ENCODE measurements at places on chromosomes 11 and 22.

DNA sequence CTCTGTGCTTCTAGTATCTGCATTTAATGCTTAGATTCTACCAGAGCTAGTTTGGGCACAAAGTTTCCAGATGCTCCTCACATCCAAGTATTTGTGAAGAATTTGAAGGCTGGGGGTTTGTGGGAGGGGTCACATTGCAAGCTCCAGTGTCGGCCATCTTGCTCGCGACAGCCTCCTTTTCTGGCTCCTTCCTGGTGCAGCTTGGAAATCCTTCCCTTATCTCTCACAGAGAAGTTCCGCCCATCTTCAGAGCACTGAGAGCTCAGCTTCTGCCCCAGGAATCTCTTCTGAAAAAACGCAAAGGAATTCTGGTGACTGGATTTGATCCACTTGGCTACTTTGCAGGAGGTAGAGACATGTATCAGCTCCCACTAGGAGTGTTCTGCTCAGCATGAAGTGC is 497.5 kb downstream of the TBC1D22A start:
- DNase-seq = no peak

DNA sequence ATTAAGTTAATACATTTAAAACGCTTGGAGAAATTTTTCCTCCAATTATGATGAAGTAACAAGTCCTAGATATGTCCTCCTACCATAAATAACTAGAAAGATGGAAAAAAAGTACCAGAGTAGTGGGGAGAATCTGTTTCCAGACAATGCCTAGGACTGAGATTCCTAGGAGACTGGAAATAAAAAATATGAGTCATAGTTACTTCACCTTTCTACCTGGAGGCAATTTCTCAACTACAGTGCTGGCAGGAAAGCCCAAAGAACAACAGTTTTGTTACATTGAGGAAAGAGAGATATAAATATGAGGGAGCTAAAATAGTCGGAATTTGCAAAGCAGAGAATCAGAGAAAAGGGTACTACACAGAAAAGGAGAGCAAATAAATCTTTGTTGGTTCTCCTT is 202.1 kb upstream of the ARHGAP42 start:
- DNase-seq = no peak

GRCh38 chr22:16975155-16975885 is 32.7 kb downstream of the GAB4 start:
- DNase-seq = no peak

DNA sequence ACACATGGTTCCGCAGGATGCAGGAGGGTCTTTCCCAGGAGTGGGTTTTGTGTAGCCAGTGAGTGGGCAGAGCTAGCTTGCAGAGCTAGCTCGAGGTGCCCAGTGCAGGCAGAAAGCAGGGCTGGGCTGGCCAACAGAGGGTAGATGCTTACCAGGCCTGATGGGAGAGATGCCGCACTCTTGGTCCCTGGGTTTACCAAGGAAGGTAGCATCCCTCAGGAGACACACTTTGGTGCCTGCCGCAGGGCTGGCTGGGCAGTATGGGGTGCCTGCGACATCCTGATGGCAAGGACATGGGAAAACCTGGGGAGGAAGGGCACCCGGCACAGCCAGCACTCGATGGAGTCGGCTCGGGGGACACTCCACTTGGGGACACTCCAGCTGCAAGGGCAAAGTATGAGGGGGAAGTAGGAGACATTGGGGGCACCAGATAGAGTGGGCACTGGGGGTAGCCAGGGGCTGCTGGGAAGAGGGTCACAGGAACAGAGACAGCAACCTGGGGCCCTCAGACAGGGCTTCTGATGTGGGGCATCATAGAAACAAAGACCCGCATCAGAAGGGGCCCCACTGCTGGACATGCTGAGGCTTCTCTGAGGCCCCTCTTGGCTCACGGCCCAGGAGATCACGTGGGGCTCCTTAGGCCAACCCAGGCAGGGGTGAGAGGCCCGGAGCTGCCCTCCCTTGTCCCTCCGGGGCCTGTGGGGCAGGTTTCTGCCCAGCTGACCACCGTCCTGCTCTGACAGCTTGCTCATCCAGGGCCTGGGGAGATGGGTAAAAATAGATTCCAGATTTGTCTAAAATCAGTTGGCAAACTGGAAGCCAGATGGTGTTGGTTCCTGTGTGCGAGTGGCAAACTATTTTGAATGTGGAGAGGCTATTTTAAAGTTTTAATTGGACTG is 89.8 kb downstream of the MORC2 start:
- DNase-seq = no peak

- DNase-seq = no peak
These were observed 2.0 kb downstream of the OR52W1 start for GRCh38 chr11:6200975-6201374.

DNA sequence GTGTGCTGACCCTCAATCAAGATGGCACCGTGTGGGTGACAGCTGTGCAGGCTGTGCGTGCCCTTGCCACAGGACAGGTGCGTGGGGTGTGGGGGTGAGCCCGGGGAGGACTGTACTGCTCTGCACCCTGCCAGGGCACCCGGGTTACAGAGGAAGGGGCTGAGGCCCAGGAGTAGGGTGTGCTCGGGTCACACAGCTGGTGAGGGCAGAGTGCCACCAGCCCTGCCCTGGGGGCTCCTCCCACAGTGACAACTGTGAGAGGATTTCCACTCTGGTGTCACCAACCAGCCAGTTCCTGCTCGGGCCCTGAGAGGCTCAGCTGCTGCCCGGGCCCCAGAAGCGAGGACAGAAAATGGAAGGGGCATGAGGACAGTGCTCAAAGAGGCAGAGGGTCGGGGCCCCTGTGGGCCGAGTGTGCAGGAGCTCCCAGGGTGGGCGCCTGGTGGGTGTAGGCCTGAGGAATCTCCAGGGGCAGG is 20.5 kb downstream of the TRMU start:
- no peak for DNase-seq

GRCh38 chr11:92859156-92859690 is 110.2 kb upstream of the MTNR1B start:
- DNase-seq = no peak

GRCh38 chr22:17302616-17303015 is 66.6 kb upstream of the CECR2 start:
- no peak for DNase-seq

DNA sequence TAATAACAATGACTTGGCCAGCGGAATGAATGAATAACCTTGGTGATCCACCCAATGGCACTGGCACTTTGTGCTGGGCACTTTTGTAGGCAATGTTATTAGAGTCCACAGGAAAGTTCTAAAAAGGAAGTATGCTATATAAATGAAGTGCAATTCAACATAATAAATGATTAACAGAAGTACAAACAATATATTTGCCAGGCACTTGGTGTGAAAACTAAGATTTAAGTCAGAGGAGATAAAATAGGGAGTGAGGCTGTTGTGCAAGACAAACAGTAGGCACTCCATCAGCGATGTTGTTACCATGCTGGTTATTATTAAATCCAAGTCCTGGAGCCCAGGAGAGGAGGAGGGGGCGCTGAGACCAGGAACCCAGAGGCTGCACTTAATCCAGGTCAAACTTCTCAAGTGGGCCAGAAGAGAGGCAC is 173.8 kb downstream of the LARGE1 start:
- no peak for DNase-seq

DNA sequence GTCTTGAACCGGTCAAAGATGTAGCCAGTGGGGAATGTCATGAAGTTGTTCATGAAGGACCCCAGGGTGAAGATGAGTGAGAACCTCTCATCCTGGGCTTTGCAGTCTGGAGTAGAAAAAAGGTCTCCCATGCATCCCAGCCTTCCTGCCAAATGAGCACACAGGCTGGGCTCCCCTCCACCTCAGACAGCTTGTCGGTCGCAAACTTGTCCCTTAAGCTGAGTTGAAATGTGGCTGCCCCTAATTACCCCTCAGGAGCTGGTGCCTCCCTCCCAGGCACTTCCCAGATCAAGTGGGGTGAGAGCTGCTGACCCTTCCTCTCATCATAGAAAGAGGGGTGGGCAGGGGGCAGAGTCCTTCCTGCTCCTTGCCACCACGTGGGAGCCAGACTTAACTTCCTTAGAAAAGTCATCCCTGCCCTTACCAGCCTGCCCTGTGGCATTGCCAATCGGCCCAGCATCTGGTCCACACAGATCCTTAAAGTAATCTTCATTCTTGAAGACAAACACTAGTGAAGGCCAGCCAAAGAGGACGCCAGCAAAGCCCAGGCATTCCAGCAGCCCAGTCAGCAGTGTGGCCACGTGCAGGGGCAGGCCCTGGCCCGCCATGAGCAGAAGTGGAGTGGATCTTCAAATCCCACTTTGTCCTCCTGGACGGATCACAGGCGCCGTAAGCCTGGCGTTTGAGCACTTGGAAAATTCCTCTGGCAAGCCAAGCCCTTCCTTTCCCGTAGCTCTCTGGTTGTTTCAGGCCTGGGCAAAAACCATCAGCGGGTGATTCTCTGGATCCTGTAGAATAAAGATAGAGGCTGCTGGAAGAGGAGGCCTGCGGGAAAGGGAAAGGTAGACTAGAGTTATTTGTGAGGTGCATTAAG is 1.1 kb downstream of the SLC43A3 start:
- DNase-seq = no peak

- no peak for DNase-seq
These were observed 16.8 kb downstream of the EFCAB6 start for GRCh38 chr22:43795320-43795719.

DNA sequence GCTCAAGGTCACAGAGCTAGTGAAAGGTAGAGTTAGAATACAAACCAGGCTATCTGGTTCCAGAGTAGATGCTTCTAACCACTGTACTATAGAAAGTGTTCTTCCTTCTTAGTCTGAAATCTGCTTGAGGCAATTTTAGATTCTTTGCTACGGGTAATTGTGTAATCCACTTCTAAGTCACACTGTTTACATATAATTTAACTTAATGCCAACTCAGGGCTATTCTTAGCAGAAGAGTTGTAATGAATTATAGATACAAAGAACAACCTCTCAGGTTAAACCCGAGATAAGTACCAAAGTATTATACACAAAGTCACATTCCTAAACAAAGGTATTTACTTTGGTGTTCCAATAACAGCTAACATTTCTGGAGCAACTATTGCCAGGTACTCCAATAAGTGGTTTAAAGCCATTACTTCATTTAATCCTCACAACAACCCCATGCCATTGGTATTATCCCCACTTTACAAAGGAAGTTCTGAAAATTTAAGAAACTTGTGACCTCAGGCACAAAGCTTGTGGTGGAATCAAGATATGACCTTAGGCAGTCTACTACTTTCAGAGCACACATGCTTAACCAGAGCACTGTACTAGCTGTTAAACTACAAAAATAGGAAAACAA is 31.1 kb upstream of the DDI1 start:
- no peak for DNase-seq

- DNase-seq = no peak
These were observed 1.1 kb upstream of the GAB2 start for GRCh38 chr11:78418584-78419211.

- DNase-seq = peak; percentile 87
These were observed 35.3 kb downstream of the IL18 start for GRCh38 chr11:112128483-112129121.

DNA sequence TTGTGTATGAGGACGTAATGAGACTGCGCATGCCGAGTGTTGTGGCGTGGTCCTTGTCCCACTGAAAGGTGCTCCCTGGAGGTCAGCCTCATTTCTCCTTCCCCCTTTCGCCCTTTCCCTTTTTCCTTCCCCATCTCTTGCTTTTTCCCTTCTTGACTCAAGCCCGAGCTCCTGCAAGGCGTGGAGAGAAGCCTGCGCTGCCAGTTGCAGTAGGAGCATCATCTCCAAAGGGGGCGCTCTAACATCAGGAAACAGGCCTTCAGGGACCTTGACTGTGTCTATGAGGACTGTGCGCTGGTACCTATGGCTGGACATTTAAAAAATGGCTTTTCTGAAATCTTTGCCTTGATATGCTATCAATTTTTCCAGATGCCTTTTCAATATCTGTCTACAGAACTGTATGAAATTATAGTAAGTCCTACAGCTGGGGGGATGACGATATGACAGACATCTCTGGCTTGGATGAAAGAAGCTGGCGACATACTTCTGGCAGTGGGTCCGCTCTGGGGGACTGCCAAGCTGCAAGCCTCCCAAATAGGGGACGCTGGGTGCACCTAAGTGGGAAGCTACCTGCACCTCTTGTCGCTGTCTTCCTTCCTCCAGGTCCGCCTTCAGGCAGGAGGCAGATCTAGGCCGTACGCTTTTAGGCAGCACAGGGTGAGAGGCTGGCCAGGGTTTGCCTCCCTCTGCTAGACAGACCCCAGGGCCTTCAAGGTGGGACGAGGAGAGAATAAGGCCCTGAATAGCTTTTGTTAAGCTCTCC is 96.5 kb downstream of the NXPE2 start:
- peak; percentile 0 for DNase-seq

GRCh38 chr11:108561535-108561991 is 32.0 kb downstream of the EXPH5 start:
- no peak for DNase-seq

- no peak for DNase-seq
These were observed 149.7 kb downstream of the LDLRAD3 start for GRCh38 chr11:36093548-36093947.

GRCh38 chr11:128515826-128516778 is 71.3 kb downstream of the ETS1 start:
- DNase-seq = no peak

- DNase-seq = no peak
These were observed 1342.2 kb downstream of the BRD1 start for GRCh38 chr22:48485149-48486133.

Data from HCT116 (cell line).